ENCODE measurements at places on chromosomes 7 and 10.

GRCh38 chr7:26043801-26044200 is 108.2 kb upstream of the NFE2L3 start:
- DNase-seq: no peak

DNA sequence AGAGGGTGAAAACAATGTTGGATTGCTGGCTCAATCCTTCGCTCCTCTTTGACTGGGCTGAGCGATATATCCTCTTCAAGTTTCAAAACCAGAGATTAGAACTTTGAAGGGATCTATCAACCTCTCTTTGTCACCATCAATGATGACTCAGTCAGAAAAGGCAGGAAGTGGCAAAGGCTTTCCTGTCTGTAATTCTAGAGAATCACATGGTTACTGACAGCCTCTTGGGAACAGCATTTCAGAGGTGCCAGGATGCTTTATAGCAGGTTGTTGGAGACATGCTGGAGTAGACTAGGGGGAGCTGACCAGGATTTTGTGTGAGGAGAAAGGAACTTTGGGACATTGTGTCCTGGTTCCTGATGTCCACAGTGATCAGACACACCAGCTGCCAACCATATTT is 81.3 kb downstream of the PRKCQ start:
- DNase-seq: no peak

DNA sequence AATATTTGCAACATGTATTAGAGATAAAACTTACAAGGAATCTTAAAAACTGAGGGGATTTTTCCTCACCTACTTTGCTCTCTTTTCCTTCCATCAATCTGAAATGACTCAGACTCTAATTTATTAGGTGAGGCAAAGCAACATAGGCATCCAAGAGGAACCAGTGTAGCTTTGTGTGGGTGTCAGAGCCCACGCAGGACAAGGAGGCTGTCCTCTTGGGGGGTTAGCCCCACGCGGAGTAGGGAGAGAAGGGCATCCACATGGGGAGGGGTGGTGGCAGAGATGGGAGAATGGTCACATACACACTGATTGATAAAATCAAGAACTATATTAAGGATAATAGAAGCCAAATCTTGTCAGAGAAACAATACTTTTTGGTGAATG is 33.8 kb upstream of the ARMS2 start:
- no peak for DNase-seq

GRCh38 chr10:70066190-70066589 is 13.5 kb downstream of the MACROH2A2 start:
- no peak for DNase-seq

DNA sequence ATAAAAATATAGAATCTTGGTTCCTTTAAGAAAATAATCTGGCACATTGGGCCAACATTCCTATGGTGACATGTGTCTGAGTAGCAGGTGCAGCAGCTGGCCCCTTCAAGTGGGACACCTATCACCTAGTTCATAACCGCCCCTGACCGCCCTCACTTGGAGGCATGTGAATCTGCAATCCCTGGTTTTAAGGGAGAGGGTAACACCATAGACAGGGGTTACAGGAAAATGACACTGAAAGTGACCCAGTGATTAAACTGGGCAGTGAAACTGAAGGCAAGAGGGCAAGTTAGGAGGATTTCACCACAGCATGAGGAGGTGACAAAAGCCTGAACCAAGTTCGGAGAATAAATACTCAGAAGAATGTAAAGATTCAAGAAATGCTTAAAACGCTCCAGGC is 1.1 kb downstream of the RSU1 start:
- DNase-seq: peak; percentile 4

DNA sequence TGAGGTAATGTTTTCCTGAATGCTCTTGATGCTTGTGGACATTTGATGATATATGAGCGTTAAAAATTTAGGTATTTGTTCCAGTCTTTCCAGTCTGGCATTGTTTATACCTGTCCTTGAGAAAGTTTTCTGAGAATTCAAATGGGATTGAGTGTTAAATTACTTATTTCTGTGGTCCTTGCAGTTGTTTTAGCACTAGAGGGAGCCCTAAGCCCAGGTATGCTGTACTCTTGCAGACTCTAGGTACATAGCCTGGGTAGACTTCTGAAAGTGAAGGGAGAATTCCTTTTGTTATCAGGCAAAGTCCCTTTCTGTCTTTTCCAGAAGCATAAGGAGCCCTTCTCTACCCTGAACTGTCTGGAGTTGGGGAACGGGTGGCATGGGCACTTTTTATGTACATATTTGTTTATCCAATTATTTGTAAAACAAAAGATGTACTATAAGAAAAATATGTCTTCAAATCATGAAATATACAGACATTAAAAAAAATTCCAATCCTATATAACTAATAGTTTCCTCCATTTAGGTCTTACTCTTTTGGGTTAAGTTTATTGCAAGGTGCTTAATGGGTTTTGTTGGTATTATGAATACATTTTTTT is 262.1 kb downstream of the ATRNL1 start:
- DNase-seq: peak; percentile 48

GRCh38 chr10:69180525-69181204 is 631 bp downstream of the SUPV3L1 start:
- peak; percentile 16 for DNase-seq

DNA sequence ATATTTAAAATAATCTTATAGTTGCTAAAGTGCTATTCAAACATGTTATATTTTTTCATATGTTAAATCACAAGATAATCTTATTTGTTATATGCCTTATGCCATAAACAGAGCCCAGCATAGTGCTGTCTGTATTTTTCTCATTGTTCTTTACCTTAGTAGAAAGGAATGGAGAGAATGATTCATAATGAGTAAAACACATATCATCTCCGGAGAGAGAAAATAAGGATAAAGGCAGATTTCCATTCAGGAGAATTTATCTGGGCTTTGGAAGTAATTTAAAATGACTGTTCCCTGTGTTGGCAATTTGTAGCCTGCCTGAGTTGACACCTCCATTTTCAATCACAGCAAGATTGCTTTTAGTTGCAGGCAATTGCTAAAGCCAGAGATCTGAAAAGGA is 30.2 kb downstream of the CHN2 start:
- peak; percentile 24 for DNase-seq

- DNase-seq: peak; percentile 27
Observed at GRCh38 chr10:21398563-21399231, 126.8 kb downstream of the SKIDA1 start.

GRCh38 chr10:106957823-106958588 is 206.5 kb downstream of the SORCS1 start:
- DNase-seq: no peak

GRCh38 chr10:49313501-49314070 is 14.6 kb downstream of the C10orf71 start:
- no peak for DNase-seq

DNA sequence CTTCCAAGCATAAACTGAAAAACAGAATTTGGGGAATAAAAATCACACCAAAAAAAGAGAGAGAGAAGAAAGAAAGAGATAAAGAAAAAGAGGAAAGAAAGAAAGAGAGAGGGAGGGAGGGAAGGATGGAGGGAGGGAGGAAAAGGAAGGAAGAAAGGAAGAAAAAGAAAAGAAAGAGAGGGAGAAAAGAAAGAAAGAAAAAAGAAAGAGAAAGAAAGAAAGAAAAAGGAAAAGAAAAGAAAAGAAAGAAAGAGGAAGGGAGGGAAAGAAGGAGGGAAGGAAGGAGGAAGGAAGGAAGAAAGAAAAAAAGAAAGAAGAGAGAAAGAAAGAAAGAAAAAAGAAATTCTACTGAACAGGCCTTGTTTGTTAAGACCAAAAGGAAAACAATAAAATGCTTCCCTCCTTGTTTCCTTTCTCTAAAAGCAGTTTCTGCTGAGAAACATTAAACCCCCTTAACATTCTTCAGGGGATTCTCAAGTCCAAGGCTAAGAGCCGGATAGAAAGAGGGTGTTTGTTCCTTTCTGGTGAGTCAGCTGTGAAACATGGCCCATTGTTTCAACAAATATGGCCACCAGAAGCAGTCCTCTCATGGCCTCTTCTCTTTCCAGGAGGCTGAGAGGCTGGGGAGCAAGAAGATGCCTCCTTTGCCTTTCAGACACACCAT is 46.9 kb upstream of the GPAM start:
- DNase-seq: peak; percentile 40

DNA sequence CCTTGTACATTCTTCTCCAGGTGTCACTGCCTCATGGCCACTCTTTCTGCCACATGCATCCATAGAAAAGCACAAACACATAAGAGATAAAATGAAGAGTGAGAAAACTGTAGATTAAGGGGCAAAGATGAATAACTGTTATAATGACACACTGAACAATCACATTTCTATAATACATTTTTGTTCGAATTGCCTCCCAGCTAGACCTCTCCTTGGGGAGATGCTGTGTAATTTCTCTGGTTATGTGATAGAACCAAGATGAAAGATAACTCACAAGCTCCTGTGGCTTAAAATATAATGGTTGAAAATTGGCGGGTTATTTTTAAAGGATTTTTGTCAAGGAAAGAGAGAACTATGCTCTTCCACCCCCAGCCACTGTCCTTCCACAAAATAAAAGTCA is 60.2 kb upstream of the STEAP1 start:
- DNase-seq: no peak

DNA sequence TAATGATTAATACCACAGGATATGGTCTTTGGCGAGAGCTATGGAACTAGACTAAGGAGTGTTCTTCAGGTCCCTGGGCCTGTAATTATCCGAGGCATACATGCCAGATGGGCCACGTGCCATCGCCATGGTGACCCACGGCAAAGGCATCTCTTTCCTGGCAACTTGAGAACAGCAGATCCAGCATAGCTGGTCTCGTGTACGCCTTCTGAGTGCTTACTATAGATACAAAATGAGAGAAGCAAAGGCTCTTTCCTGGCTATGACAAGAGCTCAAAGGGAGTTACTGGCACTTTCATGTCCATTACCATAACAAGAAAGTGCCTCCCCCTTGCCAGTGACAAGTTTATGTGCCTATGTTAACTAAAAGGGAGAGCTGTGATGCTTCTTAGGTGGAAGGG is 26.0 kb upstream of the GLI3 start:
- DNase-seq: peak; percentile 49

- DNase-seq: no peak
Observed at GRCh38 chr7:88771417-88771816, 11.9 kb downstream of the ZNF804B start.

DNA sequence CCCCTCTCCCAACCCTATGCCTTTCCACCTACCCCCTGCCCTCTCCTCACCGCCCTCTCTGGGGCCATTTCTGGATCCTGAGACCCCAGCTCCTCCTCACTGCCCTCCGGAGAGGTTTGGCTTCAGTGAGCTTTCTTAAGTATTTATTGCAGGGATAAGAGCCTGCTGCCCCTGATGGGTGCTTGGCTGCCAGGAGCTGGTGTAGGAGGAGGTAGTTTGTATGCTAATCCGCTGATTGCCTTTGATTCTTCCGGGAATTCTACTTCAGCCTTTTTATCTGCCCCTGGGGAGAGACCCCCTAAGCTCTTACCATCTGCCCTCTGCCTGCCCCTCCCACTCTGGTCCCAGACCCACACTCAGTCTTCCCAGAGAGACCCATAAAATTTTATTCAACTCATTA is 263.5 kb upstream of the PODXL start:
- no peak for DNase-seq

DNA sequence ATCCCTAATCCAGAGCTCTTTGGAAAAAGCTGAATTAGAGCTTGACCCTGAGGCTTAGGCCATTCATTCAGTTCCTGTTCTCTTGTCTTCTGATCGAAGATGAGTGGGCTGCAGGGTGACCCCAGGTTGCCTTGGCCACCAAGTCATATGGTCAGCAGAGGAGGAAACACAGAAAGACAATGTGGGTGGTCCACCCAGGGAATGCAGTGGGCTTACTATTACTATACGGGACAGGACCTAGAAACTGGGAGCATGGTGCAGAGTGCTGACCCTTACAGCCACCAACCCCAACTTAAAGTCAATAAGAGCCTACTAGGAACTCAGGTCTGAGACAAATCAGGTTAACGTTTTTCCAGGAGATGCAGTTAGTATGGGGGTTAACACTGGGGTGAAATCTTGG is 200.5 kb downstream of the HERPUD2 start:
- DNase-seq: no peak

- DNase-seq: no peak
Observed at GRCh38 chr7:92684274-92684673, 94.1 kb upstream of the FAM133B start.

GRCh38 chr10:84204610-84205009 is 10.3 kb downstream of the CDHR1 start:
- DNase-seq: no peak

GRCh38 chr10:58743466-58744115 is 230.9 kb downstream of the BICC1 start:
- peak; percentile 67 for DNase-seq

GRCh38 chr7:70188901-70189650 is 590.8 kb downstream of the AUTS2 start:
- peak; percentile 8 for DNase-seq

DNA sequence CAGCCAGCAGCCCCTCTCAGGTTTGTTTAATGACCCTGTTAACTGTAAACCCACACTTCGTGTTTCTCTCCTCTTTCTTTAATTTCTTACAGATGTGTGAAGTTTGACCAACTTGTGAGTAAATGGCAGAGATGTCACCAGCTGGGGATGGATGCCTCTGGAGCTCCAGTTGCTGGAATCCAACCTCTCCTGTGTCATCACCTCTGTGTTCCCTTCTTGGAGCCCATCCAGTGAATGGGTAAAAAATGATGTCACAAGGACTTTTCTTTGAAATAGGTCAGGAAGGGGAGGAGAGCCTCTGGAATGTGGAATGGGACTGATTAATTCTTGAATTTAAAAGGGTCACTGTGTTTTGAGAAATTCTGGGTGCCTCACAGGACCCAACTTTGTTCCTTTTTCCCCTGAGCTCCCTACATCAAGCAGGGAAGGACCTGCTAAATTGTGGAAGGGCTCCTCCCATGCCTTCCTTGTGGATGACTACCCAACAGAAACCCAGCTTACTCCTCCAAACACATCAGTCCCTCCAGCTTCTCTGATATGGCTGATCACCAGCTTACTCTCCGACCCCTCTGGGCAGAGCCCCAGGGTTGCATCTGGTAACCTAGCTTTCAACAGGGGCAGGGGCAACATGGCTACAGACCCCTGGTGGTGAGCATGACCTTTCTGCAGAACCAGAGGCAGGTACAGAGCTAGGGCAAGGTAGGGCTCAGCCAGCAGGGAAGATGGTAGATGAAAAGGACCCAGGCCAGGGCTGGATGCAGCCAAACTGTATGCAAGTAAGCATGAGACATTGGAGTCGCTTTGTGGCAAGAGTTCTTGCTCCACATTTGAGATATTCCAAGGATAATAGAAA is 67.5 kb downstream of the STRA8 start:
- DNase-seq: peak; percentile 49

- no peak for DNase-seq
Observed at GRCh38 chr7:64636386-64636785, 29.5 kb upstream of the ZNF107 start.

All from fibroblast of the aortic adventitia (primary cell).